ENCODE measurements at places on chromosomes 3 and 15.

- no peak for DNase-seq
Observed at GRCh38 chr15:39961051-39961450, 27.1 kb downstream of the EIF2AK4 start.

DNA sequence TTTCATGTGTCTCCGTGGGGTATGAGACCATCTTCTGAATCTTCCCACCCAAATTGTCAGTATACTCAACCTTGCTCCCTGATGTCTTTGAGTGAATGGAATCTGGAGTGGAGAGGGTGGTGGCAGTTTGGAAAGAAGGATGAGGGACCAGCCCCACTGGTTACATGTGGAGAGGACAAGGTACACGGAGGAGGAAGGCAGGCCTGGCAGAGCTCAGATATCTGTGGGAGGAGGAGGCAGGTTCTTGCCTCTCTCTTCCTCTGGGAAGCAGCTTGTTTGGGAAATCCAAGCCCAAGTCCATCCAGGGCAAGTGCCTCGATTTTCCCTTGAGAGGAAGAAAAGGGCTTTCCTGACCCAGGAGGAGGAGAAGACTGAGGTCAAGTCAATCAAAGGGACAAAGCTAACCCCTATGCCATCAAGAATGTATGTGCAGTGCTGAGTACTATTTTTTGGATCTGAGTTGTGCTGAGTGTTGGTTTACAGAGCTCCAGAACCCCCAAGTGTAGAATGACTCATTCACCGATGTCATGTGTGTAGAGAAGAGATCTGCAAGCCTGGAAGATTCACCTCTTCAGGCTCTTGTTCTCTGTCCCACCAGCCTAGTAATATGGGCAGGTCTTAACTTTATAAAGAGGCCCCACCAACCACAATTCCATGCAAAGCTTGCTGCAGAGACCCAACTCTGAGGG is 19.8 kb upstream of the LOXL1 start:
- DNase-seq, result no peak

- DNase-seq, result no peak
Observed at GRCh38 chr3:175692256-175692655, 833.1 kb downstream of the NAALADL2 start.

DNA sequence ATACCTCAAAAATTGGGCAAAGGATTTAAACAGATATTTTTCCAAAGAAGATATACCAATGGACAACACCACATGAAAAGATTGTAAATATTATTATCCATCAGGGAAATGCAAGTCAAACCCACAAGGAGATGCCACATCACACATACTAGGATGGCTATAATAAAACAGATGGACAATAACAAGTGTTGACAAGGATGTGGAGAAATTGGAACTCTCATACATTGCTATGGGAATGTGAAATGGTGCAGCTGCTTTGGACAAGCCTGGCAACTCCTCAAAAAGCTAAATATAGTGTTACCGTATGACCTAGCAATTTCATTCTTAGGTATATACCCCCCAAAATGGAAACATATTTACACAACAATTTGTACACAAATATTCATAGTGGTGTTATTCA is 59.3 kb downstream of the PPCDC start:
- no peak for DNase-seq

DNA sequence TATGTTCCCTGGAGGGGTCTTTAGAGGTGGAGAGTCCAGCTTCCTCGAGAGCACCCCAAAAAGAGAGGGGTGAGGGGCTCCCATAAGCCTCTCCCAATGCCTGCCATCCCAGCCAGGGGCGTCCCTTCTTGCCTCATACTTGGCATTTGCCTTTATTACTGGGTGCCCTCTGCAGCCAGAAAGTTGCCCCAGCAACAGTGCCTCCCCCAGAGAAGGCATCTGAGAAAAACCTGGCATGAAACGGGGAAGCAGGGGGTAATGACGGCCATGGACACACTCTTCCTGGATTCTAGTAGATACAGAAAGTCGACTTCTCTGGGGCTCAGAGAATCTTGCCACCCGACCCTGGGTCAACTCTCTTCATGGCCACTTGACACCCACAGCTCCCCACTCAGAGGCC is 90.1 kb downstream of the PCSK6 start:
- DNase-seq, result no peak

GRCh38 chr3:117277816-117278215 is 568.2 kb downstream of the TUSC7 start:
- no peak for DNase-seq

DNA sequence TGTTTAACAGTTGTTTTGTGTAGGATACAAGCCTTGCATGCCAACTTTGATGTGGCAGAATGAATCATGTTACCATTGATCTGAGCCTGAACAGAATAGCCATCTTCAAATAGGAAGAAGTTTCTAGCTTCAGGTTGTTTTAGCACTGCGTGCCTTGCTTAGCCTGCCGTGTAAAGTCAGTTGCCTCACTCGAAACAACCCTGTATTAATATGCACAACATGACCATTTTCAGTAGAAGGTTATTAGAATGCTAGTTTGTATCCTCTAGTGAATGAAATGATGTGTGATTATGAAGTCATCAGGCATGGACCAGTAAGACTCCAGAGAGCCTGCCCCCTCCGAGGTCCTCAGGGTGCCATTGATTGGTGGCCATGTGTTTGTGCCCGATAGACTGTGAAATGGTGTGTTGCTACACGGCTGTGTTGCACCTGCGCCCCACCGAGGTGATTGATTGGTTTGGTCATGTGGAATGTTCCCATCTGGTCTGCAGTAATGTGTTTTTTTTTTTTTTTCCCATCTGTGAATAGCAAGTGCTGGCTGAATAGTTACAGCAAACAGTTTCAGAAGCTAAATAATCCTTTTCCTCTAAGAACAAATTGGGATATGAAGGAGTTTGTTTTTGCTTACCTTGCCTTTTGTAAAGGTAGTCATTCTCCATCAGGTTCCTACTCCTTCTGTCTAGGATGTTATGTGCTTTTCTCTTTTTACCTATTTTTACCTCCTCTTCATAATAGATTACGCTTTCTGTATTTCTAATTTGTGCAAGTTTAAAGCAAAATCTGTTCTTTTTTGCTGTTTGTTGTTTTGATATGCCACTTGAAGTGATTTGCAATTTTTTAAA is 214.9 kb downstream of the TCF12 start:
- no peak for DNase-seq

- no peak for DNase-seq
Observed at GRCh38 chr3:65605876-65606432, 432.8 kb downstream of the MAGI1 start.

GRCh38 chr3:148331081-148331846 is 366.4 kb upstream of the AGTR1 start:
- no peak for DNase-seq

DNA sequence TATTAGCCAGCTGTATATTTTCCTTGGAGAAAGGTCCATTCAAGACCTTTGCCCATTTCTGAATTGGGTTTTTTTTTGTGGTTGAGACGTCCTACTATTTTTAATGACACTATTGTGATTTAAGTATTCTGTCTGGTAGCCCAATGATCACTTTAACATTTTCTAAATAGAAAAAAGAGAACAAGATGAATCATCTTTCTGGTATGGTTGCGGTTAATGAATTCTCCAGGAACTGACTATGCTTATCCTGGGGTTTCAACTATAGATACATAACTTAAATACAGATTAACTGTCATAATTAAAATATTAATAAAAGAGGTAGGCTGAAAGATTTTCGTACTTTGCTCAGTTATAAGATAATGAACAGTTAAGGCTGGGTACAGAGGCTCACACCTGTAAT is 51.9 kb downstream of the PBRM1 start:
- DNase-seq, result no peak

GRCh38 chr3:43618142-43618541 is 3.7 kb downstream of the ANO10 start:
- DNase-seq, result no peak

Measured in LoVo (cell line).